ENCODE measurements at places on chromosomes 1 and 21.

DNA sequence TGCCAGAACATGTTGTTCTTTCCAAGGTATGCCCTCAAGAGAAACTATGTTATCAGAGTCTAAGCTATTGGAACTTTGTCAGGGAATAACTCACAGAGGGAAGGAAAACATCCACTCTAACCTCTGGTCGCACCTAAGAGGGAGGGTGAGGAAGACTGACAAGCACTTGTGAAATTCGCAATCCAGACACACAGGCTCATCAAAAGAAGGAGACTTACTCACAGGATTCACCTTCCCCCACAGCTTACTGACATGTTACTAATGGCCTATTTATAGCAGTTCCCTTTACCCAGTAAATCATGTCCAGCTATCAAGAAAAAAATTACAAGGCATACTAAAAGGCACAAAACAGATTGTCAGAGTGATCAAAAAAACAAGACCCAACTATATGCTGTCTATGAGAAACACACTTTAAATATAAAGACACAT lies 36.9 kb downstream of the WDR64 start:
- no peak for DNase-seq

DNA sequence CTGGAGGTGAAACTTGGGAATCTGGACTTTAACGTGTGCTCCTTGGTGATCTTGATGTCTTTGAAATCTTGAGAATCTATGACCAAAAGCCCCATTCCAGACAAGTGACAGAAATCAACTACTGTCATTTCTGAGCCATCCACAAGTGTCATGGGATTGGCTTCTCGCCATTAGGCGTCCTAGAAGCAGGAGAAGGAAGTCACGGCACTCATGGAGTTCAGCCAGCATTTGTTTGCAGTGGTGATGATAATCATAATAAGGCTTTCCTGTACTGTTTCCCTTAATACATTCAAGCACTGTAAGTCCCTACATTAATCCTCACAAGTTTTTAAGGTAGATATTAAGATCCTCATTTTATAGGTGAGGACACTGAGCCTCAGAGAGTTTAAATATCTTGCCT lies 11.9 kb downstream of the F5 start:
- DNase-seq, result no peak

DNA sequence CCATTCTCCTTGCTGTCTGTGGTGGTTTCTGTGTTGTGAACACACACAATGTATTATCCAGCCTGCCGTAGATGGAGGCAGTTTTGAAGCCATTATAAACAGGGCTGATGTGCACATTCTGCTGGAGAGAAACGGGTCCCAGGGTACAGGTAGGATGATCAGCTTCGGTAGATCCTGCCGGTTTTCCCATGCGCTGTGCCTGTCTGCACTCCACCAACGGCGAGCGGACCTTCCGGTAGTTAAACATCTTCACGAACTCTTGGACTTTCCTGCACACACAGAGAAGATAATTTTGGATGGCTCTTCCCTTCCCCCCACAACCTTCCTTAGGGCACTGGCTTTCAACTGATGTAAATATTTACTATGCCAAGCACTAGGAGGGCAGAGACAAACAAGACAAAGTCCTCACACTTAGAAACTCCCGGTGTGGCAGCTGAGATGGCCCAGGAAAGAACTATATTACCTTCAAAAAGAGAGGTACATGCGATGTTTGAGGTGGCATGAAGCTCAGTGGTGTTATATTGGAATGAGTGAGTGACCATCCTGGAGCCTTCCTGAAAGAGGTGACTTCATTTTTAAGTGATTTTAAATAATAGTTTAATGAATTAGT lies 41.7 kb downstream of the ALPL start:
- no peak for DNase-seq

- DNase-seq, result no peak
These were observed 136.7 kb downstream of the ADSS2 start for GRCh38 chr1:244314921-244315559.

DNA sequence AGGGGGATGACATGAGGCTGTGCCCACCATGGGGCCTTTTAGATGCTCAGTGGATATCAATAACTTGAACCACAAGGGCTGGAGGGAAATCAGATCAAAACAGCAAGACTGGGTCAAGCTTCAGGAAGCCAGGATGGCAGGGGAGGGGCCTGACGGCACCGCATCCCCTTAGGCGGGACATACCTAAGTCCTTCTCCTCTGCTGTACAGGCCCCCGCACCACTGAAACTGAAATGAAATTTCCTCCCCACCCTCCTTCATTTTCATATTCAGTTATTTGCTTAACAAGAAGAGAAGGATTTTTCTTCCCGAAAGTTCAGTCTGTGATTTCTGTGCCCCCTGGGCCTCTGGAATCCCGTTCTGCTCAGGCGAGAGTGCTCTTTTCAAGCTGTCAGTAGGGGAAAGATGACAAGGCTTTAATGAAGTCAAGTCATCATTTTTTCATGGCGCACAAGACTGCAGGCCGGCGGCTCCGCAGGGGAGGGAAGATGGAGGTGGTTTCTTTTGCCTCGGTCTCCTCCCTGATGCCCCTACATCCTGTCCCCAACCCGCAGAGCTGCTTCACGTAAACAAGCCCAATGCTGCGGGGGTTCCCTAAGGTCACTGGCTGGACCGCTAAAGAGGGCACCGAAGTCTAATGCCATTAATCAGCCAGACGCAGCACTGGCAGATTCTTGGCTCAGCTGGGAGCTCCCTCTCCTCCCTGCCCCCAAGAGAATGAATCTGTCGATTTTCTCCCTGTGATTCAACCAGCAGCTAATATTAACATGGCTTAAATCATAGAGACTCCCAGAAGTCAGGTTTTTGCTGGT lies 264.8 kb downstream of the C1orf94 start:
- DNase-seq, result no peak

GRCh38 chr1:91070298-91070697 lies 48.5 kb upstream of the ZNF644 start:
- DNase-seq, result no peak

- DNase-seq, result no peak
These were observed 141.9 kb upstream of the PTBP2 start for GRCh38 chr1:96579636-96580035.

DNA sequence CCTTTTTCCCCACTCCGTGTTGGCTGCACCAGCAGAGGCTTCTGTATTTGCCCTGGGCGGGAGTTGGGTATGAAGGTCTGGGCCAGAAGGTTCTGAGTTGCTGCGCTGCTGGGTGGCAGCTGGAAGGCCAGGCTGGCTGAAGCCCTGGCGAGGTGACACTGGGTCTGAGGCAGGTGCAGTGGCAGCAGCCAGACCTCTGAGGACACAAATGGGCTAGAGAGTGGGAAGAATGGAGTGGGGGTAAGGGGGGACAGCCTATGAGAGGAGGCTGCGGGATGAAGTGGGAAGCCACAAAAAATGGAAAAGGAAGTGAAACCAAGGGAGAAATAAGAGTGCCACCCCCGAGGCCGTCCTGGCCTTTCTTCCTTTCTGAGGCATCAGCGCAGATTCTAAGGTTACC lies 53.2 kb downstream of the STX6 start:
- no peak for DNase-seq

- DNase-seq, result no peak
These were observed 30.9 kb downstream of the SKI start for GRCh38 chr1:2258996-2259395.

GRCh38 chr1:64693406-64693805 lies 51.5 kb upstream of the RAVER2 start:
- no peak for DNase-seq

- no peak for DNase-seq
These were observed 83.1 kb upstream of the SGIP1 start for GRCh38 chr1:66450847-66451246.

GRCh38 chr1:215202868-215203267 lies 120.3 kb downstream of the KCNK2 start:
- DNase-seq, result no peak

DNA sequence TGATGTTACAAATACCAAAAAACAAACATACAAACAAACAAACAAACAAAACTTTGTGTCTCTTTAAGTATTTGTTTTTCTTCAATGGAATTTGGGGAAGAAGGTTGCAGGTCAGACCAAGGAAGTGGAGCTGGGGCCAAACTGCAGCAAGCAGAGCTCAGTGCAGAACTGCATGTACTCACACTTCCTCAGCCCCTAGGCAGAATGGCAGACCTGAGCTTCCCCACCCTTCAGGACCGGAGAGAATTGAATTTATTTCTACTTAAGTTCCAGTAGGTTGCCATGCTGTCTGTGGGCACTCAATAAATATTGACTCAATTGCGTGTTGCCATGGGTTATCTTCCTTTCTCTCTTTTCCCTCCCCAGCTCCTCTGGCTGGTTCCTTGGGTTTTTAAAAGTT lies 173.6 kb downstream of the PTGER3 start:
- DNase-seq, result no peak

GRCh38 chr1:30776097-30777059 lies 18.8 kb upstream of the LAPTM5 start:
- DNase-seq, result no peak

- no peak for DNase-seq
These were observed 40.5 kb upstream of the IFNAR2 start for GRCh38 chr21:33189237-33189636.

DNA sequence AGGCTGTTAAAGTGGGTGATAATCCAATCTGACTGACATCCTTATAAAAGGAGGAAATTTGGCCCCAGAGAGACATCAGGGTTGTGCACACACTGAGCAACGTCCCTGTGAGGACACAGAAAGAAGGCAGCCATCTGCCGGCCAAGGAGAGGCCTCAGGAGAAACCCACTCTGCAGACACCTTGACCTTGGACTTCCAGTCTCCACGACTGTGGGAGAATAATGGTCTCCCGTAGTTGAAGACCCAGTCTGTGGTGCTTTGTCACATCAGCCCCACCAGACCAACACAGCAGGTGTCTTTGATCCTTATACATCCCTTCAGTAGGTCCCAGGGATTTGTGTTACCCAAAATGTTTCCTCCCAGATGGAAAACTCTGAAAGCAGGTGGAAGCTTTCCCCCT lies 4.2 kb upstream of the DNAJC28 start:
- no peak for DNase-seq

DNA sequence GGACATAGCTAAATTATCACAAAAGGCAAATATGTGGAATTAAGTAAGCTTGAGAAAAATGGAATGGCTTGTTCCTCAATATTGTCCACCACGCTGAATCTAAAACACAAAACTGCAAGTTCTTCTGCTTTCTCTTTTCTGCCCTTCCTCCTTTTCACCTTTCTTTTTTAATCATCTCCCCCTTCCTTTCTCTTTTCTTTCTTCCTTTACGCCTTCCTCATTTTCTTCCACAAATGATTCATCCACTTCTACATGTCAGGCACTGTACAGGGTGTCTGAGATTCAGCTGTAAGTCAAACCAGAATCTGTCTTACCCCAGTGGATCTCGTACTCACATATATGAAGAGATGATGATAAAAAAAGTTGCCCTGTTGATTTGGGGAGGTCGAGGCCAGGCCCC lies 1182.5 kb downstream of the MRPL39 start:
- DNase-seq, result no peak

GRCh38 chr1:184646824-184647223 lies 107.8 kb downstream of the EDEM3 start:
- DNase-seq, result no peak

DNA sequence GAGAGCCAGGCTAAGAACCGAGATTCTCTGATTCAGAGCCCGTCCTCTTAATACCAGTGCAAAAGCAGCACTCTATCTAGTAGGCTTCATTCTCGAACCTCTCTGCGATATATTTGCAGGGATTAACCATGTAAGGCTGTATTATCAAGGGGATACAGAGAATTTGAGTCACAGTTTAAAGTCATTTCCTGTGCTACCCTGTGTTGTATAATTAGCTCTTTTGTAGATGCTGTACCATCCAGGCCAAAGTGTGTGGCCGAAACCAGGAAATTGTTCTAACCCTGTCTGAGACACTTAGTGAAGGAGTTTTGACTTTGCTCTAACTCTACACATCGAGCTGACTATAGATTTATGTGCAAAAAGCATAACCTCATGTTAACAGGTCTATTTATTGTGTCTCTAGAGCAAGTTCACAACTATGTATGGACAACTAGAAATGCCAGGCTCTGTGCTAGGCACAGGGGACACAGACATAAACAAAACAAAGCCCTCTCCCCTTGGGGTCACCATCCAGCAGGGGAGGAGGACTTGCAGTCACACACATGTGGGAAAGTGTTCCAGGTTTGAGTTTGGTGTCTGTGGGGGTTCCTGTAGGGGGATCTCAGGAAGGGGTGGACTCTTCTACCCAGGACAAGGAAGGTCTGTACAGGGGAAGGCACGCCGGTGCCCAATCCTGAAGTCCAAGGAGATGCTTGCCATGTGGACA lies 182.2 kb downstream of the DHRS3 start:
- no peak for DNase-seq

DNA sequence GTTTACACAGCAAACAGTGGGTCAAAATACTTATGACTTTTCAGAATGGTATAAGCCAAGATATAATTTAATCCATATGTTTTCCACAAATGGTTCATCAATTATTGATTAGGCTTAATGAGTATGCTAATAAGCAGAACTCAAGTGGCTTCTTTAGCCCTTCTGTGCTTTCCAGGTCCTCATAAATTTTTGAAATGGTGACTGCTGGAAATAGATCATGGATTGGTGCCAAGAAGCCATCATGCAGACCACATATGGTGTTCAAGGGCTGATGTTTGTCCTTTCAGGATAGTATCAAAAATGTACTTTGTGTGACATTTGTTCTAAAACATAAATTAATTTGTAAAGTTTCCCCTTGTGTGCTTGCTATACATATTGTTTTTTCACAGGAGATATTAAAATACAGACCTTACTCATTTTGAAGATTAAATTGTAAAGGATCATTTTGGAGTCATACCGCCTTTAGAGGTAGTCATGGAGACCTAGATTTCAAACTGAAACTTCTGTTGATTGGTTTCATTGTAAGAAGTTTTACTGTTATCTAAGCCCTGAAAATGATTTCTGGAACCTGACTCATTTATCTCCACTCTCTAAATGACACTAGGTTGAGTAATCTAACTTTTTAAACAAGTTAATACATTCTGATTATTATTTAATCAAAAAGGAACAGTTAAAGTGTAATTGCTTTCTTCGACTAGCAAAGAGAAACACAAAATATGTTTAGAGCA lies 507.9 kb downstream of the PLA2G4A start:
- DNase-seq, result no peak

GRCh38 chr1:43763497-43763973 lies 56.2 kb downstream of the ST3GAL3 start:
- DNase-seq, result peak; percentile 92

GRCh38 chr1:38444770-38445442 lies 398.3 kb upstream of the POU3F1 start:
- DNase-seq, result no peak

- no peak for DNase-seq
These were observed 38.4 kb downstream of the NOS1AP start for GRCh38 chr1:162107911-162108310.

GRCh38 chr1:6424000-6424565 lies 493 bp upstream of the ESPN start:
- no peak for DNase-seq

GRCh38 chr1:93779540-93780165 lies 98.0 kb upstream of the BCAR3 start:
- DNase-seq, result no peak

DNA sequence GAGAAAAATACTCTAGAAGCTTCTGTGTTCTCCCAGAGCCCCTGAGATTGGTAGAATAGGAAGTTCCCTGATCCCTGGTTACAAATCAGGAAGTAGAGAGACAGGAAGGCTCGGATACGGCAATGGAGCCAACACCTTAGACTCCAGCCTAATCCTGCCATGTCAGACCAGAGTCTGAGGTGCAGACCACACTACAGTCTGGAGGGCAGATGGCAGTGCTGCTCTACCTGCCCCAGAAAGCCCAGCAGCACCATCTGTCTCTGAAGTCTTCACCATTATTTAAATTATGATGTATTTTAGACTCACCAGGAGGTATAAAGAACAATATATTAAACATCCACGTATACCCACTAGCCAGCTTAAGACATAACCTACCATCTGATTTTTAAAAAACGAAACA lies 93.0 kb downstream of the MTR start:
- DNase-seq, result no peak

All from HAP-1 (cell line).